ENCODE measurements at places on chromosomes 2 and 18.
A peak's percentile ranks its signal among the peaks of the same experiment; 100 is the strongest.

DNA sequence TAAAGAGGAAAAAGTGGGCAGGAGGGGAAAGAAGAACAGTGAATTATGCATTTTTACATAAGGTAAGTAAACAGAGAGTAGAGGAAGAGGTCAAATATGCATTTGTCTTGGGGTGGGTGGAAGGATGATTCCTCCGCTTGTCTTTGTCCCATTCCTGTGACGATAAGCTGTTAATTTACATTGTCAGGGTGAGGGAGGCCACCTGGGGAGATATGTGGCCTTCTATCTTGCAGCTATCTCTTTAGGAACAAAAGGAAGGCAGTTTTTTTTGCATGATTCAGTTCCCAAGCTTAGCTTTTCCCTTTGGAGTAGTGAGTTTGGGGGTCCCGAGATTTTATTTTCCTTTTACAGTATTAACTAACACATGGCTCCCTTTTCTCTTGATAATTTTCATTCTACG is 2.2 kb upstream of the INPP4A start:
- no peak for DNase-seq

DNA sequence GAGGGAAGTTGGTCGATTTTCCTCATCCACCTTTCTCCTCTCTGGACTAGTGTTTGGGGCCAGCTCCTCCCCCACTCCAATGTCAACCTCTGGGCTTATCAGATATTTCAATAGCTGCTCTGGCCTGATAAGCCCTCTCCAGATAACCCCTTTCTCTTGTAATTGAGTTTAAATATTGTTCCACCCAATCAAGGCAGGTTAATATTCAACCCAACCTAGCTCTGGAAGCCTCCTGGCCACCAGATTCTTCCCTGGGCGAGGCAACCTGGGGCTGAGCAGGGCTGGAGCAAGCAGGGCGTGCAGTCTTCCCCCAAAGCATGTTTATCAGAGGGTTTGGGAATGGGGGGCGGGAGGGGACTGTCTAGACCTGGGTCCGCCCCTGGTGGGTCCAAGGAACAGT is 73.8 kb downstream of the TFCP2L1 start:
- DNase-seq, result no peak

DNA sequence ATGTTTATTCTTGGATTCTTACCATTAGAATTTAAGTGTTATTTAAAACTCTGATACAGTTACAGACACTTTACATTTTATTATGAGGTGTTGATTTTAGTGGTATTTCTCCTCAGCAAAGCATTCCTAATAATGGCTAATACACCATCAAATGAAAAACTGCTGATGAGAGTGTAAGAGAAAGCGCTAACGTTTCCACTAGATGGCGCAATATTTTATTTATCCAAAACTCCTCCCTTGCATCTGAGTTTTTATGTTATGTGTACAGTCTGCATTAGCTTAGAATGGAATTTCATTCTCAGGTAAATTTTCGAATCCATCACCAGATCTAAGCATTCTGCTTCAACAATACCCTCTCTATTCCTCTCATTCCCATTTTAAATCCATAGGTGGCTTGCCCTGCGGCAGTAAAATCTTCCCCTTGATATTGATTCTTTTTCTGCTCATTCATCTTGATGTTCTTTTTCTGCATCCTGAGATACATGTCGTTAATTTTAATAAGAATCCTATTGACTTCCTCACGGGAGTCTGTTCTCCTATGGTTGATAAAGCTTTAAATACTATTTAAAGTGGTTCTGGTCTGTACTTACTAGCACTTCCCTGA is 53.9 kb downstream of the PRKRA start:
- DNase-seq, result peak; percentile 35

DNA sequence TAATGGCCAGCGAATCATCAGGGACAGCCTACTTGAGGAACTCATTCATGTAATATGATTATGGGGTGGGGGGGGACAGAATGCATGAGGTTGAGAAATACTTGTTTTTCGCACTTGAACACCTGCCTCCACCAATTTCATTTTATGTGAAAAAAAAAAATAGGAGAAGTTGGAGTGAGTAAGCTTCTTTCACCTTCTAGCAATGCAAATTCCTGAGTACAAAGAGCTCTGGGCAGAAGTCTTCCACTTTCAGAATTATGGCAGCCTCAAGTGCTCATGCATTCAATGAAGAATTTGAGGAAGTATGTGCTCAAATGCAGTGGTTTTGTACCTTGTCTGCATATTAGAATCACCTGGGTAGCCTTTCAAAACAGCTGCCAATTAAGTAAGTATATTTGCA is 40.1 kb upstream of the GPD2 start:
- DNase-seq, result no peak

- no peak for DNase-seq
Observed at GRCh38 chr2:48397846-48398245, 132.1 kb upstream of the STON1 start.

- DNase-seq, result no peak
Observed at GRCh38 chr18:63253014-63253413, 66.6 kb downstream of the BCL2 start.

DNA sequence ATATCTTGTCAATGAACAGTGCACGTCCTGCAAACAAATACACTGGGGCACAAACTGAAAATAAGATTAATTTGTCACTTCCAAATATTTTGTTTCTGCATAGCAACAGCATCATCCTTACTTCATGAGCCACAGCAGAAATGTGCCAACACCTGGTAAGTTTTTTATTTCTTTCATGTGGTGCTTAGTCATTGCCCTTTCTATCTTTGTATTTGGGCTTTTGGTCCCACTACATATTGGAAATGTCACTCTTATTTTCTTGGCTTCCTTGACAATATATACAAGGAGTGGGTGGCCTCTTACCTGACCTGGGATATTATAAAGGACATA is 208.0 kb downstream of the RBM43 start:
- no peak for DNase-seq
